Panc1 (cell line): ENCODE measurements at places on chromosomes 4 and X. TPM values are rescaled to one million over a fixed set of nuclear protein-coding genes. Genes with fewer than 3 reads are reported as not detected.
A peak's percentile ranks its signal among the peaks of the same experiment; 100 is the strongest.

- no peaks in the 10 kb centered on the region for H3K27me3 ChIP-seq
- H3K27ac ChIP-seq = no peak overlapping the region
- no peaks in the 10 kb centered on the region for H3K4me1 ChIP-seq
- H3K36me3 ChIP-seq = no peaks in the 10 kb centered on the region
- no peak overlapping the region for H3K4me3 ChIP-seq
Measured at GRCh38 chr4:85769009-85769408, 294.1 kb downstream of the ARHGAP24 start.

NDP gene
- not detected for total RNA-seq

GRCh38 chrX:151742311-151742710 lies 7.8 kb downstream of the CNGA2 start:
- H3K4me1 ChIP-seq = no peaks in the 10 kb centered on the region
- no peaks in the 10 kb centered on the region for H3K36me3 ChIP-seq
- H3K27ac ChIP-seq = no peak overlapping the region
- H3K4me3 ChIP-seq = no peak overlapping the region
- no peak for DNase-seq

- H3K4me3 ChIP-seq = peak overlapping the region; percentile 75
- H3K27me3 ChIP-seq = no peaks in the 10 kb centered on the region
- H3K27ac ChIP-seq = peak overlapping the region; percentile 85
- no peak for DNase-seq
- no peaks in the 10 kb centered on the region for H3K36me3 ChIP-seq
Measured at GRCh38 chrX:49191574-49192011, 5.4 kb upstream of the PRICKLE3 start.

DNA sequence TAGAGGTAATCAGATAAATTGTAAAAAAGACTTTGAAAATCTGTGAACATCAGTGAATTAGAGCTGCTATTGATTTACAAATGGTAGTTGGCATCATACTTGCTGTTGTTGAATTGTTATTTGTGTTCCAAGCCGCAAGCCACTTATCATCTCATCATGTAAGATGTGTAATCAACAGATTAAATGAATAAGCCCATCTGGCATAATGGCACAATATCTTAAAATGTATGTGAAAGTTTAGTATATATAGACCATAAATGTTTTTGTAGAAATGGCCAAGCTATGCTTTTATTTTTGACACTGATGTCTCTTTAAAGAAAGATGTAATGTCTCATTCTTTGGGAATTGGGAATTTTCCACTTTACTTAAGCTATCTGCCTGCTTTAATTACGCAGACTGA lies 682.6 kb upstream of the GNPDA2 start:
- H3K4me3 ChIP-seq = no peak overlapping the region
- no peaks in the 10 kb centered on the region for H3K36me3 ChIP-seq
- no peaks in the 10 kb centered on the region for H3K4me1 ChIP-seq

- DNase-seq = no peak
- H3K4me1 ChIP-seq = no peaks in the 10 kb centered on the region
- H3K36me3 ChIP-seq = no peaks in the 10 kb centered on the region
- H3K27ac ChIP-seq = no peak overlapping the region
- H3K27me3 ChIP-seq = no peaks in the 10 kb centered on the region
Measured at GRCh38 chrX:106247162-106247561, 79.1 kb downstream of the PWWP3B start.

GRCh38 chr4:155383541-155383940 lies 6.8 kb upstream of the MAP9 start:
- DNase-seq = no peak
- no peaks in the 10 kb centered on the region; the same call in 1 of the 2 replicates for H3K4me1 ChIP-seq
- no peaks in the 10 kb centered on the region for H3K36me3 ChIP-seq
- H3K27me3 ChIP-seq = no peaks in the 10 kb centered on the region
- H3K4me3 ChIP-seq = no peak overlapping the region

USP27X gene
- total RNA-seq = 3.1 TPM

DNA sequence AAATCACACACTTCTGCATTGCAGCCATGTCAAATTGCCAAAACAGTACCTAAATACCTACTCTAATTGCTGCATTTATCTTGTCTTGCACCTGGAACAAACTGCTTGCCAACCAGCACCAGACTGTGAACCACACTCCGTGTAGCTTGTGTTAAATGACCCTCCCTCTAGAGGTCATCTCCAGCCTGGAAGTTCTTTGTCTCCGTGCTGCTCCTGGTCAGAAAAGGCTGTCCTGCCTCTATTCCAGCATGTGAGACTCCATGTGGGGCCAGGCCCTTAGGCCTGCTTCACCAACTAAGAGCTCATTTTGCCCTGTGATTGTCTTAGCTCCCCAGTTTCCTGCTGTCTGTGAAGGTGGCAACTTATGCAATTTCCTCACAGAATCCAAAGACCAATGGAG lies 28.3 kb downstream of the CNGA2 start:
- H3K27me3 ChIP-seq = no peaks in the 10 kb centered on the region
- H3K4me3 ChIP-seq = no peak overlapping the region
- DNase-seq = no peak
- H3K27ac ChIP-seq = no peak overlapping the region

PDLIM5 gene
- 44.7 TPM for total RNA-seq

DNA sequence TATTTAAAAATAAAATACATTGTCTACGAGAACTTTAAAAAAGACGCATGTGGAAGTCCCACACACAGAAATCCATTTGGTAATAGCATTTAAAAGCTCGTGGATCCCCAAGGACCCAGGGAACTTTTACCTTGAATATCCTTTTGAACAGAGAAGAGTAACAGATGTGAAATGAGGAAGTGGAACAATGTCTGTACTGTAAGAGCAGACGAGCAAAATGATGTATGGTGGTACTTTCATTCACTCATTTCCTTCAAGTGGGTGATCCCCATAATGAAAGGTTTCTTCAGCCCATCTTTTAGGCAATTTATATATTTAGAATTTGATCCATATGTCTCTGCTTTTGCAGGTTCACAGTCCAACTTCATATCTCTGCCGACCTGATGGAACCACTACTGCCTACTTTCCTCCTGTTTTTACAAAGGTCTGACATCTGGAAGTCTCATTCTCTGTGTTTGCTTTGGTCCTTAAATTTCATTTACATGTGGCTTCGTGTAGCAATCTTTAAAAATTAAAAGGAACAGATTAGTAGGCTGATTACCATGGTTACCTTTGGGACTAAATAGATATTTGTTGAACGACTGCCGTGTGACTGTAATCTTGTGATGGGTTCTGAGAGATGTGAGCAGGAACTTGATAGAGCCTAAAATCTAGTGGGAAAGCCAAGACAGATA lies 188.4 kb downstream of the PALLD start:
- H3K4me3 ChIP-seq = no peak overlapping the region
- no peaks in the 10 kb centered on the region for H3K27me3 ChIP-seq
- no peak overlapping the region for H3K27ac ChIP-seq
- no peaks in the 10 kb centered on the region for H3K36me3 ChIP-seq
- no peak for DNase-seq

GRCh38 chr4:80134936-80135701 lies 62.1 kb upstream of the ANTXR2 start:
- H3K27me3 ChIP-seq = no peaks in the 10 kb centered on the region
- H3K27ac ChIP-seq = peak overlapping the region; percentile 57; the same call in 1 of the 2 replicates
- no peak overlapping the region for H3K4me3 ChIP-seq
- H3K36me3 ChIP-seq = no peaks in the 10 kb centered on the region
- DNase-seq = no peak
- no peaks in the 10 kb centered on the region for H3K4me1 ChIP-seq

- H3K27me3 ChIP-seq = no peaks in the 10 kb centered on the region
- no peak overlapping the region for H3K4me3 ChIP-seq
- H3K4me1 ChIP-seq = no peaks in the 10 kb centered on the region
- H3K27ac ChIP-seq = no peak overlapping the region
Measured at GRCh38 chrX:101999644-102000539, 68.1 kb upstream of the ZMAT1 start.

DNA sequence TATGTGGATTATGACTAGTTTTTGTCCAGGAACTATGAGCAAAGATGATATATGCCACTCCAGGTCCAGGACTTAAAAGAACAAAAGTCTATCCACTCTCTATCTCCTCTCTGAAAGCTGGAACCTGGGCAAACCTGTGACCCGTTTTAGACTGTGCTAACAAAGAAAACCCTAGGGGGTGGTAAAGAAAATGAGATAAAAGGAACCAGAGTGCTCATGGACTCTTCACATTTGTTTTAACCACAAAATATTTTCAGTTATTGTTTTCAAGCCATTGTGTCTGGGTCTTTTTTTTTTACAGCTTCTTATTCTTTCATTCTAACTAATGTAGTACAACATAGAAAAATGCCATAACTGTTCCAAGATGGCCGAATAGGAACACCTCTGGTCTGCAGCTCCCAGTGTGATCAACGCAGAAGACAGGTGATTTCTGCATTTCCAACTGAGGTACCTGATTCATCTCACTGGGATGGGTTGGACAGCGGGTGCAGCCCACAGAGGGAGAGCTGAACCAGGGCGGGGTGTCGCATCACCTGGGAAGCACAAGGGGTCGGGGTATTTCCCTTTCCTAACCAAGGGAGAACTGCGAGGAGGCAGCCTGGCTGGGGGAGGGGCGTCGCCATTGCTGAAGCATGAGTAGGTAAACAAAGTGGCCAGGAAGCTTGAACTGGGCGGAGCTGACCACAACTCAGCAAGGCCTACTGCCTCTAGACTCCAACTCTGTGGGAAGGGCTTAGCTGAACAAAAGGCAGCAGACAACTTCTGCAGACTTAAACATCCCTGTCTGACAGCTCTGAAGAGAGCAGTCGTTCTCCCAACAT lies 45.1 kb downstream of the CHM start:
- no peak for DNase-seq
- H3K27me3 ChIP-seq = no peaks in the 10 kb centered on the region
- H3K27ac ChIP-seq = no peak overlapping the region

DNA sequence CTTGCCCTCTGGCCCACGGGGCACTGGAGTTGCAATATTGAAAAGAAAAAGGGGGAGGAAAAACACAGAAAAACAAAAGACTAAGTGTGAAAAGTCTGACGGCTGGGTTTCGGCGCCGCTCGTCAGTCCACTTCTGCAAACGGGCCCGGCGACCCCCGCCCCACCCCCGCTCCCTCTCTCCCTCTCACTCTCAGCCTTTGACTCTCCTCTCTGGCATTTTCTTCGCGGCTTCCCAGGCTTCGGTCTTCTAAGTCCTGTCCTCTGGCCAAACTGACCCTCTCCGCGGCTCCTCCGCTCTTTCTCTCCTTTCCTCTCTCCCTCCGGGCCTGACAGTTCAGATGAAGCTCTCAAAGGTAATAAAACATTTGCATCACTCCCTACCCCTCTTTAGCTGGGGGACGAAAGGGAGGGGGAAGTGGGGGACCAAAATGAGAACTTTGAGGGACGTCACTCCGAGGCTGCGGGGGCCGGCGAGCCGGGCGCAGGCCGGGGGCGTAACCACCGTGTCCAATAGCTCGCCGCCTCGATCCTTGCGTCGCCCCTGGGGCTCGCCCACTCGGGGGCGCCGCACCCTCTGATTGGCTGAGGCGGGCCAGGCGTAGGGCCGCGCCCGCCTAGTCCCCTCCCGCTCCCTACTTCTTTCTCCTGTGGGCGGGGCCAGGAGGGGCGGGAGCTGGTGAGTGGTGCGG lies at the start of gene NKX6-1:
NKX6-1 (minus strand) TSS at position 358 of the 689 bp plus-strand sequence. CDS start 1,064 bp downstream, outside the sequence.
- peak; percentile 25 for DNase-seq
- H3K4me1 ChIP-seq = no peaks in the 10 kb centered on the region
- peaks cover 4% of the 10 kb centered on the region; the same call in 1 of the 2 replicates for H3K36me3 ChIP-seq

DDIT4L gene
- total RNA-seq = not detected

GRCh38 chr4:30939069-30939468 lies 218.9 kb downstream of the PCDH7 start:
- H3K36me3 ChIP-seq = no peaks in the 10 kb centered on the region; the same call in 1 of the 2 replicates
- DNase-seq = no peak
- H3K4me3 ChIP-seq = no peak overlapping the region
- no peaks in the 10 kb centered on the region for H3K27me3 ChIP-seq

GRCh38 chr4:38069271-38069760 lies 109.1 kb downstream of the PTTG2 start:
- H3K36me3 ChIP-seq = no peaks in the 10 kb centered on the region
- no peak for DNase-seq
- no peak overlapping the region for H3K4me3 ChIP-seq
- no peaks in the 10 kb centered on the region for H3K4me1 ChIP-seq
- no peak overlapping the region for H3K27ac ChIP-seq

GRCh38 chr4:168942985-168943384 lies 67.1 kb downstream of the CBR4 start:
- H3K36me3 ChIP-seq = no peaks in the 10 kb centered on the region
- no peaks in the 10 kb centered on the region for H3K4me1 ChIP-seq
- H3K27ac ChIP-seq = no peak overlapping the region
- no peaks in the 10 kb centered on the region for H3K27me3 ChIP-seq
- no peak for DNase-seq
- H3K4me3 ChIP-seq = no peak overlapping the region

DNA sequence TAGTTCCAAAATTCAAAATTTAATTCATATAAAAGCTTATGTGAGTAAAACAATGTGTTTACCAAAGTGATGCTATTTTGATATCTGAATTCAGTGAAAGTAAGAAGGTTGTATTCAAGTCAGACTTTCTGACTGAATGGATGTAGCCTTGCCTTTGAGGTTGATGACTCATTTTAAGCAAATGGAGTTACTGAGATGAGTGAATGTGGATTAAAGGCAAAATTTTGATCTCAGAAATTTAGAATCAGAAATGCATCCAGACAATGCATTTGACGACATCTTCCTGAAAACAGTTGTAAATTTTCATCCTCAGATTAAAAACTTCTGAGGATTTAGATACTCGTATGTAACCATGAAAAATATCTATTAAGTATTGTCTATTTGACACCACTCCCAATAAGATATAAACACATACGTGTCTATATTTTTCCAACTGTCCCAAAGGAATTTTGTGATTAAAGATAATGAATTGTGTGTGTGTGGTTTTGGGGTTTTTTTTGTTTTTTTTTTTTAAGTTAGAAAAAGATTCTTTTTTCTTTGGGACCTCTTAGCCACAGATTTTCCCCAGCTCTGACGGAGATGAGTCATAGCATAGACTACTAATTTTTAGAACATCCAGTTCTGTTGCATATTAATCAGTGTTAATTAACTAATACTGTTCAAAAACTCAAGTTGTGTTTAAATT lies 34.4 kb downstream of the NFKB1 start:
- no peaks in the 10 kb centered on the region; the same call in 1 of the 2 replicates for H3K36me3 ChIP-seq
- DNase-seq = no peak
- H3K27me3 ChIP-seq = no peaks in the 10 kb centered on the region
- no peak overlapping the region for H3K4me3 ChIP-seq

DNA sequence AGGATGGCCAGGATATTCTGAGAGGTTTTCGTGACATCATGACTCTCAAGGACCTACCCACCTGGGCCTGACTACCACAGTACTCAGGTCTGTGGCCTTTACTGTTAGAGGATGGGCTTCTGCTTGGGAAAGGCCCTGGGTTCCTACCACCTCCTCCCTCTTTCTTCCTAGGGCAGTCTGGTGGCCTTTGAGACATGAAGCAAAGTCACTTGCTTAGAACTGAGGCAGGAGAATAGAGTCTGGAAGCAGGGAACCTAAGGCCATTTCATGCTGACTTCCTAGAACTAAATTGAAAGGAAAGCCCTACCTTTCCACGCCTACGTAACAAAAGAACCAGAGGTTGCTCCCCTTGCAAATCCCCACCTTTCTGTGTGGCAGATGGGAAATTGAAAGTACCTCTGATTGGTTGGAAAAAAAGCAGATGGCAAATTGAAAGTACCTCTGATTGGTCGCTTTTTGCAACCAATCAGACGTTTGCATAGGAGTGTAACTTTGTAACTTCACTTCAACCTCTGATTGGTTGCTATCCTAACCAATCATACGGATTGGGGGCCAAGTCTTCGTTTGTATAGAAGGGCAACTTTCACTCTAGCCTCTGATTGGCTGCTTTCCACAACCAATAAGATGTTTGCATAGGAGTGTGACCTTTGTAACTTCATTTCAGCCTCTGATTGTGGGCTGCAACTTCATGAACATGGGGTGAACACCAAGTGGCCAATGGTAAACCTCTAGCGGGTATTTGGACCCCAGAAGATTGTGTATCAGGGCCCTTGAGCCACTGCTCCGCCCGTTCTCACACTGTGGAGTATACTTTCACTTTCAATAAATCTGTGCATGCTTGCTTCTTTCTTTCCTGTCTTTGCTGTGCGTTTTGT lies 9.9 kb upstream of the AKAP14 start:
- peak; percentile 81 for DNase-seq
- peak overlapping the region; percentile 87 for H3K27ac ChIP-seq
- no peaks in the 10 kb centered on the region for H3K36me3 ChIP-seq
- no peaks in the 10 kb centered on the region for H3K27me3 ChIP-seq
